Stimulated activated CD4-positive, alpha-beta T cell treated with anti-CD3 and anti-CD28 coated beads, Interleukin-12 subunit alpha, Interleukin-12 subunit beta, amount 100 ng/mL, for 24 hours (primary cell): ENCODE measurements at places on chromosomes 5 and 9.

DNA sequence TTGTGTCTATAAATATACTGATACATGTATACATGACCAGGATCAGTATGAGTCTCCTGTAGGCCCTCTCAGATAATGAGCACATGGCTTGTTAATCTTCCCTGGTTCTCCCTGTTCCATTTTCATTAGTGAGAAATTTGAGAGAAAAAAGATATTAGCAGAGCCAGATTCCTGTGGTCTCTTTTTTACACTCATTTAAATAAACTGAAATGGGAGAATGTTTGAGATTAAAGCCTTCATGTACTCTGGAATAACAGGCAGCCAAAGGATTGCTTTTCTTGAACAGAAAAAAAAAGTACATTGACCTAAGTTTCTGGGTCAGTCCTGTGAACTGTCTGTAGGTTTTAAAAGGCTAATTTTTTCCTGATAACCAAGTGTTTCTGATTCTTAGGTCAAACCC, 44.2 kb downstream of the PWWP2A start:
- no peak for DNase-seq

DNA sequence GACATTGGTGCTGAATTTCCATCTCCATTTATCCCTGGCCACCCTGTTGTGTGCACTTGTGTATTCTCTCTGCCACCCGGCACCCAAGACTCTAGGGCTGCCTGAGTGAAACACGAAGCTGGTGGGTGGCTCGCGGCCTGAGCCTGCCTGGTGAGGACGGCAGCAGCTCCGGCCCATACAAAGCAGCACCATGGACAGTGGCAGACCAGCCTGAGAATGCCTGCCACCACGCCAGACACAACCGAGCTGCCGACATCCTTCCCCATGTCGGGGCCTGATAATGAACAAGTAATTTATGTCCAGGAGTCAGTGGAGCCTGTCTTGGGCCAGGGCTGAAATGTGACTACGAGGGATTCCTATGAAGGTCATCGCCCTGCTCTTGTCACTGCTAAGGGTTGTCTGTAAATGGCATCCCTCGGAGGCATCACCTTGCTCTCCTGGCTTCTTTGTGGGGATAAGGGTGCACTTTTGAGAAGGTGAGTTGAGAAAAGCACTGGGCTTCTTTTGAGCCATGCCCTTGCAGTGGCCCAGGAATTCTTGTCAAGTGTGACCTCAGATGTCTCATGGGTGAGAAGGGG, 175.7 kb downstream of the MELK start:
- DNase-seq, result no peak

- DNase-seq, result no peak
These were observed 67.3 kb downstream of the DOCK8 start for GRCh38 chr9:281741-282645.

DNA sequence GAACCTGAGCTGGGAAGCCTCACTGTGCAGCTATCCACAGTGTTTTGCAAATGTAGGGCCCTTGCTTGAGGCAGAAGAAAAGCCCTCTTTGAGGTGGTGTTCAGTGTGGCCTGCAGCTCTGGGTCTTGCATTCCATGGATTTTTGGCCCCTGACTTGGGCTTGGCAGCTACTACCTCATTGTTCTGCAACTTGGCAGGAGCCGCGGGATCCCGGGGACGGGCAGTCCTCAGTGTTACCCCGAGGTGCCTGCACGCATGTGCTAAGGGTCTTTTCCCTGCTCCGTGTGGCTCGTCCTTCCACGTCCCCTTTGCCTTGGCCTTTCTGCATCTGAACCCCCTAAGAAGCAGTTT, 39.8 kb downstream of the NEK6 start:
- no peak for DNase-seq

DNA sequence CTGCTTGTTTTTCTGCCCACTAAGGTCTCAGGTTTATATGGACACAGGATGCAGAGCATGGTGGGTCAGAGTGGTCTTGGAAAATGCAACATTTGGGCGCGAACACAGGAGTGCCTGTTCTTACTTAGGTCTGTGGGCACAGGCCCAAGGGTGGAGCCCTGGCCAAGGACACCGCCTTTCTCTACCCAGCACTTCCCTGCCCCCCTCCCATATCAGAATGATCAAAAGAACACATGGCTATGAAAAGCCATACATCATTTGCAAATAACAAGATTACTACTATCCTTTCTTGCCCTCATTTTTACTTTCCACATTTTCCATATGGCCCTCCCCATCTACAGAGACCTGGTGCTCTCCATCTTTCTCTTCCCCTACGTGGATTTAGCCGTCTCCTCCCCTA, 162.2 kb downstream of the ENC1 start:
- DNase-seq, result no peak

DNA sequence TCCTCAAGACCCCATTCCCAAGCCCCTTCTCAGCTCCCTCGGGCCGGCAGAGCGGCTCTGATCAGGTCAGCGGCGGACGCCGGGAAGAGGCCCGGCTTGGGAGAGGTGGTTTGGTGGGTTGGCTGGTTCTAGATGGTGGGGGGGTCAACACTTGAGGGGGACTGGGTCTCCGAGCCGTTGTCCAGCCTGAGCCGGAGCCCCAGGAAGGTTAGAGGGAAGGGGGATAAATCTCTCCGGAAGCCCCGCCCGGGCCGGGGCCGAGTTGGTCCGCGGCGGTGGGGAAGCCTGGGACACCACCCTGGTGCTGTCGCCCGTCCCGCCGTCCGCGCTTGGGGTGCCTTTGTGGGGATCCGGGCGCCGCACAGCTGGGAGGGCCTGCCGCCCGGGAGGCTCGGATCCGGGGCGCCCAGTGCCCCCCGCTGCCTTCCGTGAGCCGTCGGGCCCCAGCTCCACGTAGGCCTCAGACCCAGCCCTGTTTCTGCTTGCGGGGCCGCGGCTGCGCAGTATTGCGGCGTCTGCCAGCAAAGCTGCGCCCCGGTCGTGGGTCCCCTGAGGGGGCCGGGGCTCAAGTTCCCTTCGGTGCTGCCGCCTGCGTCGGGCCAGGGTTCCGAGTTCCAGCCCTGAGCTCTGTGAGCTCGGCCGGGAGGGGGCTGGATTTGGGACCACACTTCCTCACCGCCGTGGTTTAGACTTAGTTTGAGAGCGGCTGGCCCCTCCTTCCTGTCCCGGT, 542 bp upstream of the TRIM52 start:
- peak; percentile 56 for DNase-seq

- DNase-seq, result no peak
These were observed 97.1 kb upstream of the IFNE start for GRCh38 chr9:21579247-21579671.

DNA sequence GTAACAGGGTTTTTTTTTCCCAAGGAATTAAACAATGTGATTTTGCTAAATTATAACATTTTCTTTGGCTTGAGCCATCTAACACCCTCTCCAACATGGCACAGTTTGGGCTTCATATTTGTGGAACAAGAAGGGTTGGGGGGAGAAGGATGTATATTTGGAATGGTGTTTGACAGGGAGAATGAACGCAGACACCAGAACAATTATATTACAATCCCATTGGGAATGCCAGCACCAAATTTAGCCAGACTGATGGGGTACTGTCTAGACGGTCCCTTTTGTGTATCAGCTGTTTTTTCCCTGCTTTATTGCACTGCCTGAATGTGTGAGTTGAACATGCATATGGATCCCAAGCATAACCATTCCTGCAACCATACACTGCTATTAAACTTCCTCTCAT, 130.9 kb upstream of the TMEM161B start:
- DNase-seq, result no peak

- no peak for DNase-seq
These were observed 142.2 kb downstream of the TTLL11 start for GRCh38 chr9:121950866-121951265.

GRCh38 chr5:157719245-157719644, 12.0 kb upstream of the THG1L start:
- DNase-seq, result no peak

DNA sequence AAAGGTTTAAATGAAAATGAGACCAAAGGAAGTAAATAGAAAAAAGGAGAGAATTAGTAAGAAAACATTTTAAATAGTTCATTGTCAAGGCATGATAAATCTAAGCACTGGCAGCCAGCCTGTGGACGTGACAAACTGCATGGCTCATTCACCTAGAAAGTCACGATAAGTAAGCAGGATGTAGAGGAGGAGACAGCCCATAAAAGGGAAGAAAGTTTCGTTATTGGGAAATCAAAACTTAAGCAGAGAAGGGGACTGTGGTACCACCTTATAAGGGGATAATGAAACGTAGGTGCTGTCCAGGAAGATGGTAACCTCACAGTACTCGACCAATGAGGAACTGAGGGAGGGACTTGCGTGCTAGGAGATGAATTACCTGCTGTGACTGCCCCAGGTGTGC, 494.5 kb upstream of the GRAMD2B start:
- no peak for DNase-seq

DNA sequence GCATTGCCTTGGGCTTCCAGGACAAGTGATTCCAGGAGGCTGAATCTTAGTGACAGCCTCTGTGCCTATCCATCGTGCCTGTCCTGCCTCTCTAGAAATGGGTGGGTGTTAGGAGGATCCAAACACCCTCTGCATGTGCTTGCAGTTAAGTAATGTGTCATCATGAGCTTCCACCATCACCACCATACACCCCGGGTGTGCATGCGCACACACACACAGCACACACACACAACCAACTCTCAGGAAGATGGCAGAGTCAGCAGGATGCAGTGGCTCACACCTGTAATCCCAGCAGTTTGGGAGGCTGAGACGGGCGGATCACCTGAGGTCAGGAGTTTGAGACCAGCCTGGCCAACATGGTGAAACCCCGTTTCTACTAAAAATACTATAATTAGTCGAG, 22.8 kb upstream of the CERCAM start:
- DNase-seq, result no peak

- no peak for DNase-seq
These were observed 1.5 kb downstream of the PIP5K1B start for GRCh38 chr9:68706363-68707201.

GRCh38 chr9:107174441-107174840, 108.6 kb upstream of the RAD23B start:
- no peak for DNase-seq

GRCh38 chr9:27337833-27338526, 41.0 kb upstream of the EQTN start:
- no peak for DNase-seq

DNA sequence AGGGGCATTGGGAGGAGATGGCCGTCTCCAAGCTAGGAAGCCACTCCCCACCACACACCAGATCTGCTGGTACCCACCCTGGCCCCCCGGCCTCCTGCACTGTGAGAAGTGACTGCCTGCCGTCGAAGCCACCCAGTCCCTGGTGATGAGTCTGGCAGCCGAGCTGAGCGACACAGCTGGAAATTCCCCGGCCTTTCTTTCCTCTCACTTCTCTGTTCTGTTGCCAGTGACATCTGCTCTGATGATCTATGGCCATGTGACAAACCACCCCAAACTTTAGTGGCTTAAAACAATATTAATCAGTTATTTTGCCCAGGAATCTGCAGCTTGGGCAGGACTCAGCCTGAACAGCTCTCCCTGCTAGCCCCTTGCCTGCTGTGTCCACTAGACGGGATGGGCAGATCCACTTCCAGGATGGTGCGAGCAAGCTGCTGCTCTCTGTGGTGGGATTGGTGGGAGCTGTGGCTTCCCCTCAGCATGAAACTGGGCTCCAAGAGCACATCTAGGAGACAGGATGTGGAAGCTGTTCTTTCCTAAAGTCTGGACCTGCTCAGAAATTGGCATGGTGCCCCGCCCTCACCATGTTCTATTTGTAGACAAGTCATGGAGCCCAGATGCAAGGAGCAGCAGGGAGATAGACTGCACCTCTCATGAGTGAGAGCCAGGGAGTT, 211.2 kb downstream of the GADD45G start:
- no peak for DNase-seq

DNA sequence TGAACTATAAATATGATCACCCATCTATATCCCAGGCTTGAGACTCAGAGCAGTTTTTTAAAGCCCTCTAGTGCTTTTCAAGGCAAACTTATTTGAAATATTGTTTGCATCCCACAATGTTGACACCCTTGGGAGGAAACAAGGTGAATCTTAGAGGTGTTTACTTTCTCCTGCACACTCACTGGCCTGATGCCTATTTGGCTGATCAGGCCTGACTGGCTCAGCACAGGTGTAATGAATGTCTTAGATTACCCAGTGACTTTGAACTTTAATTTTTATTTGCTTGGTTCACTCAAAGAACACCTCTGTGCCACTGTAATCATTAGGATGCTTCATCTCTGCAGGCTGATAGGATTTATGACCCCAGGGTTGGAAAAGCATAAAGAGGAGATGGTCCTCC, 158.3 kb downstream of the KCTD16 start:
- DNase-seq, result no peak

- DNase-seq, result no peak
These were observed 569.9 kb downstream of the RAB3C start for GRCh38 chr5:59152701-59153245.

GRCh38 chr5:124253203-124253810, 493.1 kb downstream of the ZNF608 start:
- DNase-seq, result no peak

- DNase-seq, result no peak
These were observed 5.9 kb upstream of the LIX1 start for GRCh38 chr5:97148288-97148687.

DNA sequence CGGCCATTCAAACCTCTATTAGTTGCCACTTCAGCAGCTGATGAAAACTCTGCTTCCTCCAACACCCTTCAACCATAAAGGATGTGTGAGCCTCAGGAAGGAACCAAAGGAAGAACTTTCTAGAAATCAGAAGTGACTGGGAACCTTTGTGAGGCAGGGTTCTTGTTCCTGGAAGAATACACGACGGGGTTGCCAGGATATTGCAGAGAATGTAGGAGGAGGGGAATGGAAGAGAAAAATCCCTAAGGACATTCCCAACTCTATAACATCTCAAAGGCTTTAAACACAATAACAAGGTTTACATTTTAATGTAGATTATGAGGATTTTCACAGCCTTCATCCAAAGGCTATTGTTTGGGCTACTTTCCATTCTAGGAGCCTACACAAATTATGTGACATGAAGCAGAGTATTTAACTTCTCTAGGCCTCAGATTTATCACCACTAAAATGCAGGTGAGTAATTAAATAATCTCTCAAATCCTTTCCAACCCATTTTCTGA, 147.7 kb downstream of the GLIS3 start:
- no peak for DNase-seq

DNA sequence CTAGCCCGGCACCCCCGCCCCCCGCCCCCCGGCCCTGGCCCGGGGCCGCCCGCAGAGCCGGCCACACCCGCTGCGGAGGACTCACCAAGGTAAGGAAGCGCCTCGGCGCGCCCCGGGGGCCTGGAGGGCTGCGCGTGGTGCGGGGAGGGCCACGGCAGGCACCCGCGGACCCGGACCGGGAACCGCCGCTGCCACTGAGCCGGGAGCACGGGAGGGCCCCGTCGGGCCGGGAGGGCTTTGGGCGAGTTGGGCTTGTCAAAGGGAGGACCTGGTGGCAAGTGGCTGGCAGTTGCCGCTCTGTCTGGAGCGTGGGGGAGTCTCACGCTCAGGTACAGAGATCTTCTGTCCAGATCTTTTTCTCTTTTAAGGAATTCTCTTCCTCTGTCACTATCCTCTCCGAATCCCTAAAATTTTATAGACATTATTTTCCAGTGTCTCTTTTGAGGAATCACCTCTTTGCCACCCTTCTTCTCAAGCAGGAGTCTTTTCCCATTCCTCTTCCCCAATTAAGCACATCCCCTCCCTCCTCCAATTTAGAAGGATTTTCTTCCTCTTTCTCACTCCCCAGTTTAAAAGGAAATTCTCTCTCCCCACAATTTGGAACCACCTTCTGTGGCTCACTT, 11.3 kb upstream of the LHX2 start:
- no peak for DNase-seq
